Gastroesophageal sphincter (tissue), 4 donors: ENCODE measurements at places on chromosomes 2 and 18.

DNA sequence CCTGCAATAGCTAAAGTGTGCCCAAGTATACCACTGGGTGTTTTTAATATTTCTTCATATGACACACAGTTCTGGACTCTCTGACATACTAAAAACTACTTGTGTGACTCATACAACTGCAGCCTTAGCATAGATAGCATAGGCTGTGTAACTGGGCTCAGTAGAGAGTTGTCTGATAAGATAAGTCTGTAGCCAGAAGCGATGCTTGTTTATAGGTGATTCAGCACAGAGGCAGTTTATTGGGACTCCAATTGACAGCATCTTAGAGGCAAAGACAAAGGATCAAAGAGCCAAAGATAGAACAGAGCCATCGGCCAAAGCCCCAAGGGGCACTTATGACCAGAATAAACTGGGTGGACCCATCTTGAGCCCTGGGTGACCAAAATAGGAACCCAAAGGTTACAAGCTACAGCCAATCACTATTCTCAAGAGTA, 42.3 kb downstream of the AAK1 start:
- no peak for ATAC-seq

GRCh38 chr2:45612731-45613130, 1.7 kb upstream of the SRBD1 start:
- ATAC-seq, result no peak

- ATAC-seq, result no peak
Observed at GRCh38 chr2:73257425-73258125, 23.5 kb downstream of the CCT7 start.

DNA sequence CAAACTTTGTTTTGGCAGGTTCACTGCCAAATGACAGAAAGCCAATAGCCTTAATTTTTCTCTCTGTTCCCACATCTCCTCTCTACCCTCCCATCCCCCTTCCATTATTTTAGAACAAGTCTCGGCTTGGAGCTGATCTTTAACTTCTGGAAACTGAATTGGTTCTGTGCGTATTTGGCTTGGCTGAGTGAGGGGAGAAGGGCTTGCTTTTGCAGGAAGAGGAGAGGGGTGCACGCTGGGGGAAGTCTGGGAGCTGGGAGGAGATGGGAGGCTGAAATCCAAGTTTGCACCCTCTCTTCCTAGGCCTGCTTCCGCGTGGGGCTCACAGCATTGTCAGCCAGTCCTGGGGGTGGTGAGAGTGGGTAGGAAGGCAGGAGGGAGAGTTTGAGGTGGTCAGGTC, 176.1 kb upstream of the SPRED2 start:
- no peak for ATAC-seq

- no peak for ATAC-seq
Observed at GRCh38 chr2:11659115-11659475, 10.9 kb downstream of the NTSR2 start.

- ATAC-seq, result no peak
Observed at GRCh38 chr2:130307850-130308249, 34.8 kb upstream of the IMP4 start.
